ENCODE measurements at places on chromosomes 13 and 19. TPM values are rescaled to one million over a fixed set of nuclear protein-coding genes. Genes with fewer than 3 reads are reported as not detected.

DNA sequence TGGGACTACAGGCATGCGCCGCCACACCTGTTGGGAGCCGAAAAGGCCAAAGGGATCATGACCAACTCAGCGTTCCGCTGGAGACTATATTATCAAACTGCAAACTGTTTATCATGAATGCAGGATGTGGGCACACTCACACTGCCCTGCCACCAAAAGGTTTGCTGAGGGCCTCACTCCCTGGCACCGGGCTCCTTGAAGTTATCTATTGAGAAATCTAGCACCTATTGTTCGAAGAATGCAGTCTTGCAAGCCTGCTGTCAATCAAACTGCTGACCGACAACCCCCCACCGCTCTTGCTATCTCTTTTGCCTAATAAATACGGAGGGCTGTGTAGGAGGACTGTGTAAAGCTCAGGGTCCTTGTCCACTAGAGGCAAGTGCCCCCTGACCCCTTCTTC, 5.2 kb upstream of the ZNF836 start:
- DNase-seq: no peak

GRCh38 chr13:30204564-30204963, 102.8 kb downstream of the KATNAL1 start:
- no peak for DNase-seq

DNA sequence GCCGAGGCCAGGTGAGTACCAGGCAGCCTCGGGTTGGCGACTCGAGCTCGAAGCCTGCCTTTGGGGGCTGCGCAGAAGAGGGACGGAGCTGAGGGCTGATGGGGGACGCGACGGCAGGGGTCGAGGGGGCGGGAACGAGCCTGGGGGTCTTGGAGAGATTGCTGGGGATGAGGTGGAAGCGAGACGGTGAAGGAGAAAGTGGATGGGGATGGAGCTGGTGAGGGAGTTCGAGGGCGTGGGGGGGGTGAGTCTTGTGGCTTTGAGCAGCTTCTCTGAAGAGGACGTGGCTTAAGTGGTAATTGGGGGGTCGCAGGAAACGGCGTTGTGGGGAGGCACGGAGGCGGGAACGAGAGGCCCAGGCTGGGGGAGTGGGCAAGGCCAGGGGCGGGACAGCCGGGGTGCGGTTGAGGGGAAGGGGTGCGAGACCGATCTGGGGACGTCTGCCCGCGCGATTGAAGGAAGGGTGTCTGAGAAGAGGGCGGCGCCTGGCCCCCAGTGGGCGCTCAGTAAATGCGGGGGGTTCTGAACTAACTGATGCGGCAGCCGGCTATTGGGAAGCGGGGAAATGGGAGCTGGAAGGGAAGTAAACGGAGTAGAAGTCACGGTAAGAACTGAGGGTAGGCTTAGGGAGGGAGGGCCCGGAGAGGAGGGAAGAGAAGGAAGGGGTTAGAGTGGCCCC, 426 bp downstream of the MYO9B start:
- DNase-seq: no peak

Gene CGB5
- total RNA-seq: not detected

Gene NCR1
- total RNA-seq: not detected

Gene SLC6A16
- total RNA-seq: 0.13 TPM

Measured in HFFc6 (cell line).